ENCODE measurements at places on chromosomes 7 and 10.

DNA sequence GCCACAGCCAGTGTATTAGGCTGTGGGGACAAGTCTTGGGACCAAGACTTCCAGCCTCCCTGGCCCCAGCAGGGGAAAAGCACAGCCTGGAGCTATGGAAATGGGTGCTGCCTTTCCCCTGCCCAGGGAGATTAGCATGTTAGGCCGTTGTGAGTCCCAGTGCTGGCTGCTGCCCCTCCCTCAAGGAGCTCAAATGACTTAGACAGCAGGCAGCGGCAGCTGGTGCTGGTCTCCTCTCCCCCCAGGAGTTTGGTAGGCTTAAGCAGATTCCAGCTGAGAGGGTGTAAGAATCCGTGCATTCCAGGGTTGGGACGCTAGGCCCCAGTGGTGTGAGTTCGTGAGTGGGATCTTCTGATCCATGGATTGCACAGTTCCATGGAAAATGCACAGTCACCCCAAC lies 301.5 kb upstream of the PHF14 start:
- no peak for DNase-seq

- no peak for DNase-seq
Observed at GRCh38 chr7:32762925-32763293, 128.7 kb downstream of the KBTBD2 start.

- DNase-seq: no peak
Observed at GRCh38 chr10:60430017-60430416, 40.3 kb upstream of the ANK3 start.

GRCh38 chr10:132844069-132844809 lies 58.3 kb upstream of the NKX6-2 start:
- DNase-seq: no peak

GRCh38 chr7:132872034-132872433 lies 209.9 kb downstream of the CHCHD3 start:
- no peak for DNase-seq

DNA sequence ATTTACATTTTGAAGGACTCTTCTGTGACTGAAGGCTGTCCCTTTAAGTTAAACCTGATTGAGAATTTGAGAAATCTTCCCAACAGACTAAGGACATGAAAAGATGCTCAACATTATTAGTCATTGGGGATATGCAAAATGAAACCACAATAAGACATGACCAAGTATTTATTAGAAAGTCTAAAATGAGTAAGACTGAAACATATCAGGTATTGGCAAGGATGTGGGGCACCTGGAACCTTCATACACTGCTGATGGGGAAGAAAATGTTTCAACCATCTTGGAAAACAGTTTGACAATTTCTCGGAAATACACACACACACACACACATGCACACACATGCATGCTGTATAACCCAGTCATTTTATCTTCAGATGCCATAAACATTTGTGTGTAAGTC lies 132.1 kb upstream of the CDK6 start:
- no peak for DNase-seq

DNA sequence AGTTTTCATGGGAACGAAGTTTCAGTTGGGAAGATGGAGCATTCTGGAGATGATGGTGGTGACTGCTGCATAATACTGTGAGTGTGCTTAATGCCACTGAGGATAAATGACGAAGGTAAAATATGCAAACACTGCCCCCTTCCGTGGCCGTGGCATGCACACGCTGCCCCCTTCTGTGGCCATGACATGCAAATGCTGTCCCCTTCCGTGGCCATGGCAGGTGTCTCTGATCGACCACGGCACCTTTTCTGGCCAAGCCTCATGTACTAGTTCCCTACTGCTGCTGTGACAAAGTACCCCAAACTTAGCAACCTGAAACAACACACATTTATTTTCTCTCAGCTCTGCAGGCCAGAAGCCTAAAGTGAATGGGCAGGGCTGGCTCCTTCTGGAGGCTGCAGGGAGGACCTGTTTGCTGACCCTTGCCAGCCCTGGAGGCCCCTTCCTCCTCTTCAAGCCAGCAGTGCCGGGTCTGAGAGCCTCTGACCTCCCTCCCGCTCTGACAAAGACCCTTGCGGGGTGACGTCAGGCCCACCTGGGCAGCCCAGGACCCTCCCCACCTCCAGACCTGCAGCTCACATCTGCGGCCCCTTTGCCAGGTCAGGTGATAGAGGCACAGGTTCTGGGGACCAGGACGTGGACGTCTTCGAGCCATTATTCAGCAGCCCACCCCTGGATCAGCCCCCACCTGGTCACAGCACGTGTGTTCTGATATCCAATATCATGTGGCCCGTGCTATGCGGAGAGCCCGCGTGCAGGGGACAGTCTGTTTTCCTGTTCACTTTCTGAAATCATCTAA lies 82.0 kb downstream of the MICALL2 start:
- no peak for DNase-seq

Data from globus pallidus (tissue), 1 donor.